ENCODE measurements at places on chromosomes 11 and 22. TPM values are rescaled to one million over a fixed set of nuclear protein-coding genes. Genes with fewer than 3 reads are reported as not detected.

SUSD2 gene
- 0.66 TPM for total RNA-seq

STT3A gene
- 144 TPM for total RNA-seq

DKK3 gene
- total RNA-seq = 17.6 TPM

RIMBP3B gene
- 0.63 TPM for total RNA-seq

PARVA gene
- total RNA-seq = 40.0 TPM

Measured in neural crest cell (in vitro differentiated cells).